ENCODE measurements at places on chromosomes 16 and 17. TPM values are rescaled to one million over a fixed set of nuclear protein-coding genes. Genes with fewer than 3 reads are reported as not detected.

GRCh38 chr16:84662471-84662870, 14.2 kb downstream of the KLHL36 start:
- DNase-seq: no peak
- H3K27me3 ChIP-seq: no peaks in the 10 kb centered on the region

Gene TP53TG3
- not detected for total RNA-seq

Gene SDR42E2
- total RNA-seq: not detected

DNA sequence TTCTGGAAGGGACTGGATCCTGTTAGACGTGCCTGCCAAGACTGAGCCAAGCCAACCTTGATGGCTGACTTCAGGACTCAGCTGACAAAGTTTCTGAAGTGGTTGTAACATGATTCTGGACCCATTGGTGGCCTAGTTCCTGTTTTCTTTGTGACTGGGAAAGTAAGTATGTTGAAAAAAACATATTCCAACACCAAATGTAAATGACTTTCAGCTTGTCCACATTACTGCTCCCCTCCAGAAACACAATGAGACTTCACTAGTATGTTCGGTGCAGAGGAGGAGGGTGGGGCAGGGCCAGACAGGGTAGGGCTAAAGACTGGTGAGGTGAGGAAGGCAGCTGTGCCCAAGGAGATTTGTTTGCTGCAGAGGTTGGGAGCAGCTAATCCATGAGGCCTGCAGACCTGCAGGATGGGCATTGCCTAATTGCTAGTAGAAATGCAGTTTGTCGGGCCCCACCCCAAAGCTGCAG, 26.4 kb downstream of the NMT1 start:
- no peak overlapping the region for H3K27ac ChIP-seq
- no peak for DNase-seq
- H3K36me3 ChIP-seq: peaks cover 2% of the 10 kb centered on the region
- H3K4me1 ChIP-seq: peaks cover 2% of the 10 kb centered on the region
- H3K27me3 ChIP-seq: no peaks in the 10 kb centered on the region

GRCh38 chr16:89190150-89190958, 10.0 kb downstream of the SLC22A31 start:
- no peaks in the 10 kb centered on the region for H3K27me3 ChIP-seq
- H3K27ac ChIP-seq: no peak overlapping the region
- DNase-seq: peak; percentile 44

Gene CRYBA1
- not detected for total RNA-seq

DNA sequence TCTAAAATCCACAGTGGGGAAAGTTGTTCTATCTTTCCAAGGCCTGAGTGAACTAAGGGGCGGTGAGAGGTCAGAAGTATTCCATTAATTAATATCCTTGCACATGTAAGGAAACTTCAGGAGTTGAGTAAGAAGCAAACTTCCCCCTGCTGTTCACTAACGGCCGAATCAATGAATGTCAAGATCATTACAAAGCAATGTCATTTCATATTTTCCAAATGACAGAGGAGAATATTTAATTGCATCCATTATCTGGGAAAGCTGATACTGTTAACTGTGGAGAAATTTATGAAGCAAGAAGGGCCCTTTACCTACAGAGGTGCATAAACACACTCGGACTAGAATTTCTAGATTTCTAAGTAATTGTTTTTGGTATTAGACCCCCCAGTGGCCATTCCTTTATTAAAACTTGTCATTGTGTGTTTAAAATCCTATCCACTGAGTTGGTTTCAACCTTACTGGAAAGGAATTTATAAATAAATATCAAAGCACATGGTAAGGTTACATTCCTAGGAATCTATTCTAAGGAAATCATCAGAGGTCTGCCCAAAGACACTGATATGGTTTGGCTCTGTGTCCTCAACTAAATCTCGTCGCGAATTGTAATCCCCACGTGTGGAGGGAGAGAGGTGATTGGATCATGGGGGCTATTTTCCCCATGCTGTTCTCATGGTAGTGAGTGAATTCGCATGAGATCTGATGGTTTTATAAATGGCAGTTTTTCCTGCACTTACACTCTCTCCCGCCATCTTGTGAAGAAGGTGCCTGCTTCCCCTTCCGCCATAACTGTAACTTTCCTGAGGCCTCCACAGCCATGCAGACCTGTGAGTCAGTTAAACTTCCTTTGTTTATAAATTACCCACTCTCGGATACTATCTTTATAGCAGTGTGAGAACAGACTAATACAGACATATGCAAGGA, 20.4 kb upstream of the SMURF2 start:
- H3K27ac ChIP-seq: no peak overlapping the region
- no peaks in the 10 kb centered on the region for H3K36me3 ChIP-seq
- H3K27me3 ChIP-seq: no peaks in the 10 kb centered on the region
- H3K4me1 ChIP-seq: no peaks in the 10 kb centered on the region

- H3K4me3 ChIP-seq: peak overlapping the region; percentile 51
- no peak for DNase-seq
- no peaks in the 10 kb centered on the region for H3K4me1 ChIP-seq
- no peaks in the 10 kb centered on the region for H3K36me3 ChIP-seq
- H3K27me3 ChIP-seq: no peaks in the 10 kb centered on the region
- H3K27ac ChIP-seq: no peak overlapping the region
Observed at GRCh38 chr17:19361944-19362276, 613 bp downstream of the B9D1 start.

DNA sequence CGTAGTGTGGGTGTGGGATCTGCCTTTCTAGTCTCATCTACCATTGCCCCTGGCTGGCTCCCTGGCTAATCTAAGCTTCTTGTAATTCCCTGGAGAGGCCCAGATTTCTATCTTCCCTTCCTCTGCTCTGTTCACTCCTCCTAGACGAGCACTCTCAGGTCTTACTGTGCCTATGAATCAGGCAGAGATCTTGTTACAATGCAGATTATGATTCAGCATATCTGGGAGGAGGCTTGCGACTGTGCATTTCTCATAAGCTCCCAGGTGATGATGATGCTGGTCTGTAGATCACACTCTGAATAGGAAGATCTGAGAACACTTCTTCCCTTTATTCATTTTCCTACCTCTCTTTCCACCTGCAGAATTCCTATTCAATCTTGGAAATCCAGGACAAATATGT, 200.1 kb downstream of the CBLN1 start:
- no peak overlapping the region for H3K27ac ChIP-seq
- no peaks in the 10 kb centered on the region for H3K36me3 ChIP-seq

Gene HP
- 83.0 TPM for total RNA-seq

DNA sequence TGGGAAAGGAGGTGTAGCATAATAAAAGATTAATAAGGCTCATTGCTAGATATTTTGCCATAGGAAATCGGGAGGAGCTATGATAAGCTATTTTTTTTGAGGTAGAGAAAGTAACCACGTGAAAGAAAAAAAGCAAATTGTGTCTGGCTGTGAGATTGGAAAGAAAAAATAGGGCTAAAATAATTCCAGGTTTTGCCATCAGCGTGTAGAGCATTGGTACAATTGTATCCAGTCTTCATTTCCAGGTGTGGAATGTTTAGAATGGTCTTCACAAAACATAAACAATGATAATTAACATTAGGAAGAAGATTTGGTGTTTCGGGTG, 1.1 kb downstream of the TANC2 start:
- no peaks in the 10 kb centered on the region for H3K27me3 ChIP-seq
- H3K36me3 ChIP-seq: no peaks in the 10 kb centered on the region
- peak overlapping the region; percentile 99 for H3K4me3 ChIP-seq

Measured in aorta (tissue), 5 donors.